ENCODE measurements at places on chromosomes 6 and 20.

DNA sequence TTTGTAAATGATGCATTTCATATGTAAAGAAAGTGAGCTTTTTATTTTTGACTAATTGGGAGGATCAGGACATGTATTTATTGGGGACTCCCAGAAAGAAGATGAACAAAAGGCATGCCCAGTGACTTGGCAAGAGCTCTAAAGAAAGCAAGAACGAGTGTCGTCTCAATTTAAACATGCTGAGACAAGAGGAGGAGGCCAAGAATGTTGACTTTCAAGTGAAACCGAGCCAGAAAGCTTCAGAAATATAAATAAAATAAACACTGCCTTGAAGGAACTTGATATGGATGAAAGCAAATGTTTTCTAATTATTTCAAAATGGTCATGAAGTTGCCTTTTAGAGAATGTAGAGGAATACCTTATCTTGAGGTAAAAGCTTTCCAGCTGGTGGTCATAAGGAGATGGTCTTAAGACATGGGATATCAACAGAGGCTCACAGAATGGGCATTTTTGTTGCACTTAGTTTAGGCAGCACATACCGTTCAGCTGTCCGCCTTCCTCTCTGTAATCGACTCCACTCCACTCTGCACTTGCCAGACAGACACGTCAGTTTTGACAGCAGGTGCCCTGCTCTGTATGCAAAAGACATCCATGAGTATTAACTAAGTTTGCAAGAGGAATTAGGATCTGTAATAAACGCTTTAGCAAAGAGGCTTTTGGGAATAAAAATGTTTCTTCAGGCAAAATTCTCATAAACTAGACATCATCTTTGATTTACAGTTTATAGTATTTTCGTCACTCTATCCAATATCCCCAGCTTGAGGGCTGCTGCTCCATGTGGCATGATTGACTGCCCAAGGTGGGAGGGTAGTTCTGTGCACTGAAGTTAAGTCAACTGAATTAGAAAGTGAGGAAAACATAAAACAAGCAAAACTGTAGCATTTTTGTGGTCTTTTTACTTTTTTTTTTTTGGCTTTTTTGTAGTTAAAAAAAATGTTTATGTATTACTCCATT is 613.1 kb downstream of the PKHD1 start:
- DNase-seq, result no peak

DNA sequence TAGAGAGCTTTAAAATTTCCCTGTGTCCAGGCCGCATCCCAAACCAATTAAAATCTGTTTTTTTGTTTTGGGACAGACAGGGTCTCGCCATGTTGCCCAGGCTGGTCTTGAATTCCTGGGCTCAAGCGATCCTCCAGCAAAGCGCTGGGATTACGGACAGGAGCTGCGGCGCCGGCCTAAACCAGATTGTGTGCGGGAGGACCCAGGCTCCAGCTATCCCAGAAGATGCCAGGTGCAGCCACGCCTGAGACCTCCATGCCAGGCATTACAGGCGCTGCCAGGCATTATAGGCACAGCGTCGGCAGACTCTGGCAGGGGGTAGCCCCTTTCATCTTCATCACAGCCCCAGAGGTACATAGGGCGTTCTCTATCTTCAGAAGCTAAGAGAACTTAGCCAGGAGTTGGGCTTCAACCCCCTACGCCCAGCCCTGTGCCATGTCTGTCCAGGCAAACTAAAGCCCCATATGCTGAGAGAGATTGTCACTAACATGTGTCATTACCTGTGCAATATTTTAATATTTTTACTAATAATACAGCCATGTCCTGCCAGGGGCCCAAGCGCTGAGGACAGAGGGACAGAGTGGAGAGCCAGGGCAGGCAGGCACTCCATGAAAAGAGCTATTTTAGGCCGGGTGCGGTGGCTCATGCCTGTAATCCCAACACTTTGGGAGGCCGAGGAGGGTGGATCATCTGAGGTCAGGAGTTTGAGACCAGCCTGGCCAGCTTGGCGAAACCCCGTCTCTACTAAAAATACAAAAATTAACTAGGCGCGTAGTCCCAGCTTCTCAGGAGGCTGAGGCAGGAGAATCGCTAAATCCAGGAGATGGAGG is 9.8 kb upstream of the GRM4 start:
- peak; percentile 25 for DNase-seq

DNA sequence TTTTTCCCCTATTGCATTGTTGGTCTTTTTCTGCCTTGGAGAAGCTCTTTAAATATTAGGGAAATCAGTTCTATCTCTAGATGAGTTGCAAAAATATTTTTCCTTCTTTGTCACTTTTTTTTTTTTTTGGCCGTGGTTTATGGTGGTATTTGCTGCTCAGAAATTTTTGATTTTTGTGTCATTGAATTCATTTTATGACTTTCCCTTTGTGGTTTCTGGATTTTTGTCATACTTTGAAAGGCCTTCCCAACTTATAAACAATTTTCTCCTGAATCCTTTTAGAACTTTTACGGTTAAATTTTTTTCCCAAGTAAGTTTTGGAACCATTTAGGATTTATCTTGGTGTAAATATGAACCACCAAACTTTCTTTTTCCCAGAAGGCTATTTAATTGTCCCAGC is 145.6 kb downstream of the GJA10 start:
- no peak for DNase-seq

DNA sequence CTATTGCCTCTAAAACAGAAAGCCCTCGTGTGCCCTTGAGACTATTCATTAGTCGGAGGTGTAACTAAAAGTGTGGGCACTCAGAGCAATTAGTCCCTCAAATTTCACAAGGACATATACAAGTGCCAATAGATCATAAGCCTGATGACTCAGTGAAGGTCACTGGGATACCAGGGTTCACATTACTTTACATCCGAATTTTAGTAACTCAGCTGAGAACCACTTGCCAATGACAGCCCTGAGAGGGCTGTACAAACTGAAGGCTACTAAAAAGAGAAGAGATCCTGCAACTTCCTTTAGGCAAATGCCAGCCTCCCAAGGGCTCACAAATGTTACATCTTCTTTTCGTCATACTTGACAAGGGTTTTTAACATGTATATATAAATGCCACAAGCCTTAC is 369.6 kb downstream of the TENT5A start:
- DNase-seq, result no peak

DNA sequence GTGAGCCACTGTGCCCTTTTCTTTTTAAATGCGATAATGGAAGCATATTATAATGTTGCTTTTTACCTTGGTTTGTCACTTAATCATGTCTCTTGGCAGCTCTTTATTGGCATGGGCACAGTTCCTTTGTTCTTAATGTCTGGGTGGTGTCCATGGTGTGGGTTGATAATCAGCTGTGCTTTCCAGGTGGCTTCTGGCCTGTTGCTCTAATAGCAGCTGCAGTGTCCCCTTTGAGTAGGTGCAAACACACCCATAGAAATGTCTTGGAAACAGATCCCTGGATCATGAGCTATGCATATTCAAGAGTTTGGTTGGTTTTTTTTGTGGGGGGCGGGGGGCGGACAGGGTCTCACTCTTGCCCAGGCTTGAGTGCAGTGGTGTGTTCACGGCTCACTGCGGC is 29.9 kb downstream of the EFCAB8 start:
- no peak for DNase-seq

GRCh38 chr20:4169360-4170190 is 154.2 kb upstream of the RNF24 start:
- DNase-seq, result no peak

GRCh38 chr6:169058634-169059033 is 195.0 kb downstream of the THBS2 start:
- DNase-seq, result no peak

DNA sequence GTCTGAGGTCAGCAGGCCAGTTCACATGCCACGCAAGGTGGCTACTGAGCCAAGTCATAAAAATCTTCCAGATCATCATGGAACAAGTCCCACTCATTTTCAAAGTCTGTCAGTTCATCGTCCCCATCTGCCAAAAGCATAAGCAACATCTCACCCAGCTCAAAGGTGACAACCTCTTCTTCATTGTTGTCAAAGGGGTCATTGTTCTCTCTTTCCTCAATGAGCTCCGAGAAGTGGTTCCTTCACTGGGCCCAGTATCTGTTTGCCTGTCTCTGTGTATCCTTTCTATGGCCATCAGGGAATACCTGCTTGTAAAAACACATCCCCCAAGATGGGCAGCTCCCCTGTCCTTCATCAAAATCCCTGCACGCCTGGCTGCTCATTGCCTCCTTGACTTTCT is 49.5 kb downstream of the ZNF334 start:
- no peak for DNase-seq

- no peak for DNase-seq
These were observed 170.0 kb downstream of the FOXA2 start for GRCh38 chr20:22414305-22414742.

- no peak for DNase-seq
These were observed 286.1 kb upstream of the PLCB4 start for GRCh38 chr20:8782804-8783203.

- DNase-seq, result no peak
These were observed 40.3 kb downstream of the AKAP7 start for GRCh38 chr6:131175564-131175963.

GRCh38 chr20:9236458-9236857 is 167.6 kb downstream of the PLCB4 start:
- no peak for DNase-seq

GRCh38 chr20:48766205-48766604 is 61.6 kb downstream of the PREX1 start:
- no peak for DNase-seq

GRCh38 chr6:42225419-42225818 is 7.8 kb upstream of the MRPS10 start:
- DNase-seq, result no peak

GRCh38 chr20:63545814-63546213 is 1.7 kb downstream of the SRMS start:
- DNase-seq, result no peak

GRCh38 chr6:38714239-38715015 is 684 bp upstream of the DNAH8 start:
- no peak for DNase-seq

GRCh38 chr6:42165016-42165415 is 8.1 kb upstream of the GUCA1A start:
- DNase-seq, result peak; percentile 52

DNA sequence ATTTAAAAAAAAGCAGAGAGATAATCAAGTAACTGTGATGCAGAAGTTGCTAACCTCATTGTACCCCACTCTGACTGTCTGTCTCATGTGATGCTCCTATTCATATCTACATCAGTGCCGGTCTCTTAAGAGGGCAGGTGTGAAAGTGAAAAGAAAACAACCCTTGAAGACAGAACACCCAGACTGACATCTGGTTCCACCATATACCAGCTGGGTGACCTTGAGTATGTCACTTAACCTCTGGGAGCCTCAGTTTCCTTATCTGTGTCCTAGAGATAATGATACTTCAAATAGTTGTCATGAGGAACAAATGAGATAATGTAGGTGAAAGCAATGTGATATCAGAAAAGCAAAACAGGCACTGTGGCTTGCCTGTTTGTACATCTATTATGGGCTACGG is 426.8 kb upstream of the SOX4 start:
- no peak for DNase-seq

GRCh38 chr20:19915111-19915798 is 101.9 kb upstream of the NAA20 start:
- no peak for DNase-seq
